ENCODE measurements at places on chromosomes 6 and 20. TPM values are rescaled to one million over a fixed set of nuclear protein-coding genes. Genes with fewer than 3 reads are reported as not detected.

Gene ZDHHC14
- 26.1 TPM for total RNA-seq

Gene AGER
- 42.2 TPM for total RNA-seq

Gene SLC22A7
- total RNA-seq: not detected

Gene POFUT1
- 43.5 TPM for total RNA-seq

Gene NOTCH4
- 151 TPM for total RNA-seq

Gene RPS6KA2
- 105 TPM for total RNA-seq

Gene SLC2A10
- total RNA-seq: 19.4 TPM

Gene NKX2-4
- total RNA-seq: not detected

Gene KCNS1
- 0.10 TPM for total RNA-seq

Gene CEP162
- 14.3 TPM for total RNA-seq

Gene SLC12A5
- total RNA-seq: 8.8 TPM

Gene GINS1
- total RNA-seq: 12.3 TPM

Gene CCN6
- not detected for total RNA-seq

Gene MICA
- total RNA-seq: 16.6 TPM

Gene CD83
- 4.3 TPM for total RNA-seq

Gene LAMA5
- total RNA-seq: 34.5 TPM

Gene SGK2
- 0.85 TPM for total RNA-seq

Gene ZC3H12D
- 0.72 TPM for total RNA-seq

Gene GMPR
- total RNA-seq: 1.8 TPM

Gene CPXM1
- total RNA-seq: 139 TPM

Gene PGC
- total RNA-seq: not detected

Gene WFDC12
- not detected for total RNA-seq

Gene MYH7B
- total RNA-seq: 0.51 TPM

Gene EEF1E1
- total RNA-seq: 14.0 TPM

Gene COL21A1
- 1.2 TPM for total RNA-seq

Gene CHRNA4
- 2.6 TPM for total RNA-seq

Gene HLA-DPA1
- total RNA-seq: 8.5 TPM

Gene C20orf144
- not detected for total RNA-seq

Gene PRICKLE4
- total RNA-seq: 20.7 TPM

Gene CDSN
- not detected for total RNA-seq

Gene CD109
- total RNA-seq: 60.2 TPM

Gene COL11A2
- 127 TPM for total RNA-seq

Gene CDH4
- total RNA-seq: 0.23 TPM

Gene SASH1
- 138 TPM for total RNA-seq

Gene BPIFB2
- total RNA-seq: not detected

Gene MRPS18B
- 39.8 TPM for total RNA-seq

Gene MUC22
- total RNA-seq: not detected

Gene REM1
- total RNA-seq: not detected

Gene HECA
- 36.7 TPM for total RNA-seq

Gene PSORS1C2
- 0.38 TPM for total RNA-seq

Gene SRC
- 60.8 TPM for total RNA-seq

Gene KIAA0408
- total RNA-seq: 6.4 TPM

Gene ANGPT4
- 0.51 TPM for total RNA-seq

Gene SNAI1
- 26.4 TPM for total RNA-seq

Gene SNRPB
- total RNA-seq: 195 TPM

Gene SLA2
- total RNA-seq: not detected

Gene PLCB1
- 8.1 TPM for total RNA-seq

All from endothelial cell (in vitro differentiated cells).